Thoracic aorta endothelial cell (primary cell): ENCODE measurements at places on chromosomes 13 and 19. TPM values are rescaled to one million over a fixed set of nuclear protein-coding genes. Genes with fewer than 3 reads are reported as not detected.

ZNF560 gene
- total RNA-seq: 0.07 and 0.27 TPM in 2 replicates

KLK7 gene
- not detected in 2 replicates for total RNA-seq

ZNF525 gene
- 5.9 and 6.7 TPM in 2 replicates for total RNA-seq

SULT2B1 gene
- not detected in 2 replicates for total RNA-seq

APC2 gene
- total RNA-seq: 0.07 and 0.13 TPM in 2 replicates
